ENCODE measurements at places on chromosomes 1 and 21.
A peak's percentile ranks its signal among the peaks of the same experiment; 100 is the strongest.

- DNase-seq: no peak
These were observed 43.4 kb downstream of the TMEM51 start for GRCh38 chr1:15196807-15197530.

DNA sequence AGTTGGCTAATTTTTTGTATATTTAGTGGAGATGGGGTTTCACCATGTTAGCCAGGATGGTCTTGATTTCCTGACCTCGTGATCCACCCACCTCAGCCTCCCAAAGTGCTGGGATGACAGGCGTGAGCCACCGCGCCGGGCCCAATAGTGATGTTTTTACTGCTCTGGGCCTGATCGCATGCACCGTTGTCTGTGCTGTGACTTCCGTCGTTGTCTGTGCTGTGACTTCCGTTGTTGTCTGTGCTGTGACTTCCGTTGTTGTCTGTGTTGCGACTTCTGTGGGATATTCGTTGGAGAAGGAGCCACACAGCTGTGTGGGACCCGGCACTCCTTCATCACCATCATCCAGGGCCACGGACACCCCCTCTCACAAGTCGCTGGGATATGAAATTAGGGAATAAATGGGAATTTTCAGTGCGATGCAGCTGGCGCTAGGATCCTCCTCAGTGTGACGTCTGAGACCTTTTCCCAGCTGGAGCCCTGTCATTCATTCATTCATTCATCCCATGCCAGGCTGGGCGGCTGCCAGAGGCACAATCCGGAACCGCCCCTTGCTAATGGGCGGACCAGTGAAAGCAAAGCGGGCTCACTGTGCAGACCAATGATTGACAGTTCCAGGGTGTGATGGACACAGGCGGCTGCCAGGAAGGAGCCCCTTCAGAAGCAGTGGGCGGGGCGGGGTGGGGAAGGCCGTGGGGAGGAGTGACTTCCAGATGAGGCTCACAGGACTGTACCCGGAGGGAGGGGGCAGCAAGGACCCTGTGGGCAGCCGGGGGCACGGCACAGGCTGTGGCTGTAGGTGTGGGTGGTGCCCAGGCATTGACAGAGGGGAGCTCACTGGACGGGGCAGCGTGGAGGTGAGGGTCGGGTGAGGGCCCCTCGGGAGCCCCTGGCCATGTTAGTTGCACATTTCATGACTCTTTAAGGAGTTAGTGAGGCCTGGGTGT lies 48.9 kb downstream of the PRKCZ start:
- DNase-seq: no peak

DNA sequence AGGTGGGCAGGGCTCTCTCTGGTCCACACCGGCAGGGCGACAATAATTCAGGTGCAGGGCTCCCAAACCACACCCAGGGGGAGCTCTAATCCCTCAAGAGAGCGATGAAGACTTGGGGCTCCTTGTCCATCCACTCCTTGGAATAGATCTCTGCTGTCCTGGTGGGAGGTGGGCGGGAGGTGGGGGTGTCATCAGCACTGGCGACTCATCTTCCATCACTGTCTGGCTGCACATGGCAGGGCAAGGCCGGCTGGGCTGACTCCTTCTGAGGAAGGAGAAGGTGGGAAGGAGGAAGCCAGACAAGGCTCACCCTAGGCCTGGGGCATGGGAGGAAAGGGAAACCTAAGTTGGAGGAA lies 29.3 kb downstream of the TNNT2 start:
- peak; percentile 52 for DNase-seq

DNA sequence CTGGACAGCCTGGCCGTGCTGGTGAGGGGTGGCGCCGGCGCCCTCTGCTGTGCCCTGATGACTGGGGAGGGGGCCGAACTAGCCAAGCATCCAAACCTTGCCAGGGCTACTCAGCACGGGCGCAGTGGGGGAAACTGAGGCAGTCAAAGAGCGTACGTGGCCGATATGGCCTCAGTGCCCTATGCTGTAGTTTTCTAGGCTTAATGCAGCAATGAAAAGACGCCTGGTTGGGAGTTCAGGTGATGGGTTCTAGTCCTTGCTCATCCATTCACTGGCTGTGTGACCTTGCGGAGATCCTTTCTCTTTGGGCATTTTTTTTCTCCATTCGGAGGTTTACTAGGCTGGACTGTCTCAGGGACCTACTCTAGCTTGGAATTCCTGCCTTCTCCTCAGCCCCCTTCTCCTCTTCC lies 822 bp downstream of the MTX1 start:
- DNase-seq: no peak
